Endodermal cell (in vitro differentiated cells): ENCODE measurements at places on chromosomes 5 and 9. TPM values are rescaled to one million over a fixed set of nuclear protein-coding genes. Genes with fewer than 3 reads are reported as not detected.

DNA sequence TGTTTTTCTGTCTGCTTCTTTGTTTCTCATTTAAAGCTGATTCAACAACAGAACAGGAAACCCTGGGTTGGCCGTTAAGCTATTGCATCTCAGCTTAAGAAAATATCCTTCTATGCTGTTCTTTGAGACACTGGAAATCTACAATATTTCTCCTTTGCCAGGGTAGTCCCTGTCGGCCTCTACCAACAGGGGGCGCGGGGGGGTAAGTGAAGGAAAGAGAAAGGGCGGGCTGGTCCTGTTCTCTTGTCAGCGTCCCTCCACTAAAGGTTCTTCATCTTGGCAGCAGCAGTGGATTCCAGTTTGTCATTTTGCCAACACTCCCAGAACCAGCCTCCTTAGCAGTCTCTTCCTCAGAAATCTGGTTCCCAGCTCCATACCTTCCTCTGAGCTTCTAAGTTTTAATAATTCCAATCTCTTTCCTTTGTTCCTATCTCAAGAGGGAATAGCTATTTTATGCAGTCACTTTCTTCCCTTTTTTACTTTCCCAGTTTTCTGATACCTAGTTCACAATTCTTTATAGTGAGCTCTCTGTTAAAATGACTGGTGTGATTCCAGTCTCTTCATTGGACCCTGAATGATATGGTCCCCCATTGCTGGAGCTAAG lies 222.3 kb downstream of the GLIS3 start:
- peak; percentile 92 for DNase-seq

The TAF11L10 gene
- not detected in 2 replicates for total RNA-seq

The HSPB3 gene
- total RNA-seq = not detected in 2 replicates

The PTGES gene
- 0.19 to 0.62 TPM (median 0.59 TPM) in 3 replicates for total RNA-seq

The LCN10 gene
- total RNA-seq = 0.36 and 1.1 TPM in 2 replicates

- DNase-seq = no peak
Observed at GRCh38 chr5:34053133-34053532, 10.1 kb upstream of the C1QTNF3 start.

The SPATA31D4 gene
- not detected in 3 replicates for total RNA-seq

- DNase-seq = no peak
Observed at GRCh38 chr5:138661991-138662434, 86.8 kb upstream of the HSPA9 start.

GRCh38 chr9:70963554-70963953 lies 157.9 kb downstream of the TRPM3 start:
- no peak for DNase-seq

The FGD3 gene
- total RNA-seq = 0.97 and 1.9 TPM in 2 replicates

GRCh38 chr5:66633754-66634153 lies 37.6 kb downstream of the MAST4 start:
- DNase-seq = no peak

DNA sequence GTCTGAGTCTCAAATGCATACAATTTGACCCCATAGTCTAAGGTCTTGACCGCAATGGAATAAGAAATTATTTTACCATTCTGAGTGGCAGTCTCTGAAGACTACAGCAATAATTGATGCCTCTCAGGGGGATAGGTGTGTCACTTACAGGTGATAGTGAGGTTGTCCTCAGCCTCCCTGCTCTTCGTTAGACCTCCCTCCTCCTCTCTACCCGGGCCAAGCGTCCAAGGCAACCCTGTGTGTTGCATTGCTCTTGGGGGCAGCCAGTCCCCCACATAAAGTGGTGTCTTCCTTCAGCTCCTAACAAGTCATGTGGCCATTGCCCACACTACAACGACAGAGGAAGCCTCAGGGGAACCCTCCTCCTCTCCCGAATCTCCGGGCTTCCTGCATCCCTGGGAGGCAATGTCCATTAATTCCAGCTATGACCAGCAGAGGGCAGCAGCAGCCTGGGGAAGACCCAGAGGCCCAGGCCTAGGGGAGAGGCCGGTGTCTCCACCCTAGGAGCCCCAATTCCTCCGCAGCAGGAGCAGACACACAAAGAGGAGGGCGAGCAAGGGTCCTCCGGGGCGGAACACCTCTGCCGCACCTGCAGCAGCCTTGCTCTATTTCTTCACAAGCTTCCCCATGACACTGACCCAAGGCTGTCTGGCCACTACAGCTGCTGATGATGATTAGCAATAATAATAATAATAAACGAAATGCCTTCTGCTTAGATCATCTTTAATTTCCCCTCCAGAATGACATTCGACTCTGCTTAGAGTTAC lies 134.8 kb downstream of the KCNIP1 start:
- DNase-seq = peak; percentile 97

DNA sequence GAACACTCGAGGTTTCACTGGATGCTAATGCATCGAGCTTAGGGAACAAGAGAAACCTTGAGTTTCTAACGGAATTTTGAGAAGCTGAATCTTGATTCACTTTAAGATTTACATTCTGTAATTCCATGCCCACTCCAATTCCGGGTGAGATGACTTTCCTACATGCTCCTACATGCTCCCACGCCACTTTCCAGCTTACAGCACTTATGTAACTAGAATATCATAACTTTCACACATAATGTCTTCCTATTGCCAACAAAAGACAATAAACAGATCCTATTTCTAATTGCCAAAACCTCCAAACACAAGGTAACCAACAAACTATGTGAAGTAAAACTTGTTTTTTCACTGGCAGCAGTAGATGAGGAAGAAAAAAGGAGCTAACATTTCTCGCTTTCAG lies 72.9 kb downstream of the ECPAS start:
- no peak for DNase-seq

- DNase-seq = no peak
Observed at GRCh38 chr5:97624886-97625285, 441.8 kb upstream of the RIOK2 start.

The SPATA24 gene
- 10.6 to 12.1 TPM (median 11.9 TPM) in 3 replicates for total RNA-seq

DNA sequence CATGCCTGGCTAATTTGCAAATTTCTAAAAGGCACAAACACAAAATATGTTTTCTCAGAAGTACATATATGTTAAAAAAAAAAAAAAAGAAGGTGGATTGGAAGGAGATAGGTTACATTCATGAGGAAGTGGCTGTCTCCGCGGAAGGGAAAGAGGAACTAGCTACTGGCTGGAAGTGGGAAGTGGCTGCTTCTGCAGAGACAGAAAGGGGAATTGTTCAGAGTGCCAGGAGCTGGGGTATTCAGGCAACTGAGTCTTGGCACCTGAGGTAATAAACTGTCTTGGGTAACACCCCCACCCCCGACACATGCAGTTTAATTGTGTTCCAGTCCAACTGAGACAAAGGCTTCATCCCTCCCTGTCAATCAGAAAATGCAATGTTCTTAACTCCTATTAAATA lies 45.6 kb downstream of the S1PR3 start:
- DNase-seq = no peak

DNA sequence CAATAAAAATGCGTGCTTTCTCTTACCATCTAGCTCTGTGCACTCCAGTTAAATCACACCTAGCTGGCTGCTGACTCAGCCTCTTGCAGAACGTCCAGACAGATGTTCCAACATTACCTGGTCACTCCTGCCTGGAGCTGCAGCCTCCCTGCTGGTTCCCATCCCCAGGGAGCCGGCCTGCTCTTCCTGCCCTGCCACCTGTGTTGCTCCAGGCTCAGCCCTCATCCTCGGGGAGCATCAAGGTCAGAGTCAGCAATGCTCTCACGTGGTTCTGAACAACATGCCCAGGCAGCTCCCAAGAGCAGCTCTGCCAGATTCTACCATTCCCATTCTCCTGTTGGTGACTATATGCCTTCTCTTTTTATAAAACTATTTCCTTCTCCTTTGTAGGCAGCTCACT lies 81.3 kb downstream of the GADD45G start:
- no peak for DNase-seq

The FAM81B gene
- 0.76 TPM in 1 of 3 replicates, not detected in the others for total RNA-seq

The F12 gene
- 0.88 and 0.95 TPM in 2 replicates for total RNA-seq

The FST gene
- 60.9 to 111 TPM (median 63.5 TPM) in 3 replicates for total RNA-seq

DNA sequence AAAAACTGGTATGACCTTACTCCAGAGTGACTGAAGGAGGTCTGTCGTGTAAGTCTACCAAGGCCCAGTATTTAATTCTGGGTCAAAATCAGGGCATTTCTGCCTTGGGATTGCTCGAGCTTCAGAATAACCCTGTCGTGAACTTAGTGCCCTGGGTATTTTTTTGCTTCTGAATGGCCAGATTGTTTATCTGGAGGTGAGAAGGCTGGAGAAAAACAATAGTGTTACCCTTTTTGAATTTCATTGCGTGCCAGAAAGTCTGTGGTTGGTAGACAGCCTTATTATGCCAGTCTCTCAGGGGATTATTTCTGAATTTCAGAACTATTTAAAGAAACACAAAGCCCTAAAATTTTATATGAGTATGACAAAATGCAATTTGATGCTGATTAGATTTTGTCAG lies 323.4 kb downstream of the CSNK1G3 start:
- DNase-seq = no peak

The MYORG gene
- 35.7 to 58.8 TPM (median 56.7 TPM) in 3 replicates for total RNA-seq

GRCh38 chr9:20604562-20604961 lies 17.7 kb downstream of the MLLT3 start:
- no peak for DNase-seq

GRCh38 chr5:172533399-172534228 lies 79.3 kb upstream of the SH3PXD2B start:
- DNase-seq = peak; percentile 45

The CRB2 gene
- 0.61 to 1.4 TPM (median 0.75 TPM) in 3 replicates for total RNA-seq

DNA sequence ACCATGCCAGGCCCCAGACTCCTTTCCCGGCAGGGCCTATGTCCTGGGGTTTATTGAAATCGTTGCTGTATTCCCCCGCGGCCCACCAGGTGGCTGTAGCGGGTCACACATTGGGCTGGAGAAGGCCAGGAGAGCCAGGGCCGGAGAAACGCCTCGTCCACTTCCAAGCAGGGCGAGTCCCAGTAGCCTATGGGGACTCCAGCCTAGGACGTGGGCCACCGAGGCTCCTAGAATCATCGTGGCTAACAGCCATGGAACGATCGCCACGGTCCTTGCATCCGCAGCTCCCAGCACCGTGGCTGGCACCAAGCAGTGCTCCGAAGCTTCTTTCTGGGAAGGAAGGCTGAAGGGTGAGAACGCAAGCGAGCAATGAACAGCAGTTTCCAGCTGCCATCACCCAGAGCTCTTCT lies 87.7 kb downstream of the ENTREP1 start:
- peak; percentile 96 for DNase-seq

The PHAX gene
- total RNA-seq = 51.2 and 54.1 TPM in 2 replicates

- no peak for DNase-seq
Observed at GRCh38 chr5:149664666-149665415, 65.3 kb upstream of the PPARGC1B start.

The SLC6A18 gene
- not detected in 3 replicates for total RNA-seq

GRCh38 chr5:149386166-149386565 lies 7.1 kb upstream of the IL17B start:
- no peak for DNase-seq

DNA sequence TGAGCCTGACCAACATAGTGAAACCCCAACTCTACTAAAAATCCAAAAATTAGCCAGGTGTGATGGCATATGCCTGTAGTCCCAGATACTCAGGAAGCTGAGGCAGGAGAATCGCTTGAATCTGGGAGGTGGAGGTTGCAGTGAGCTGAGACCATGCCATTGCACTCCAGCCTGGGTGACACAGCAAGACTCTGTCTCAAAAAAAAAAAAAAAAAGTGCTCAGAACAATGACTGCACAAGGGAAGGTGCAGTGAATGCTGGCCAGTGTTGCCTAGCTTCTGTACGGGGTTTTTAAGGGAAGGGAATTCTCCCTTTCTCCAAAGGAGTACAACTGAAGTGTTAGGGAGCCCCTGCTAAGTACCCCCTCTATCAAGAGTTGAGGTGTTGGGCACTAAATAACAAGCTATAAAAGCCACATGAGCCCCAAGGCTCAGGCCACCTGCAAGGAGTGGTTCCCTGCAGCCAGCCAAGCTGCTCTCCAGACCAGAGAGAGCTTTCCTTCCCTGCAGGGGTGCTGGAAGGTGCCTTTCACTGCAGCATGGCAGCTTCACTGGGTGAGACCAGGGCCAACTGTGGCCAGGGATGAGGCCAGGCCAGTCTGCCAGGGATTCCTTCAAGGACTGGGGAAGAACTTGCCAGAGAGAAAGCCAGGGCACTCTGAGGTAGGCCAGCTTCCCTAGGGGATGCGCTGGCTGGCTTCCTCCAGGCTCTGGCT lies 14.8 kb downstream of the GADD45G start:
- peak; percentile 61 for DNase-seq
